ENCODE measurements at places on chromosomes 7 and 10.

DNA sequence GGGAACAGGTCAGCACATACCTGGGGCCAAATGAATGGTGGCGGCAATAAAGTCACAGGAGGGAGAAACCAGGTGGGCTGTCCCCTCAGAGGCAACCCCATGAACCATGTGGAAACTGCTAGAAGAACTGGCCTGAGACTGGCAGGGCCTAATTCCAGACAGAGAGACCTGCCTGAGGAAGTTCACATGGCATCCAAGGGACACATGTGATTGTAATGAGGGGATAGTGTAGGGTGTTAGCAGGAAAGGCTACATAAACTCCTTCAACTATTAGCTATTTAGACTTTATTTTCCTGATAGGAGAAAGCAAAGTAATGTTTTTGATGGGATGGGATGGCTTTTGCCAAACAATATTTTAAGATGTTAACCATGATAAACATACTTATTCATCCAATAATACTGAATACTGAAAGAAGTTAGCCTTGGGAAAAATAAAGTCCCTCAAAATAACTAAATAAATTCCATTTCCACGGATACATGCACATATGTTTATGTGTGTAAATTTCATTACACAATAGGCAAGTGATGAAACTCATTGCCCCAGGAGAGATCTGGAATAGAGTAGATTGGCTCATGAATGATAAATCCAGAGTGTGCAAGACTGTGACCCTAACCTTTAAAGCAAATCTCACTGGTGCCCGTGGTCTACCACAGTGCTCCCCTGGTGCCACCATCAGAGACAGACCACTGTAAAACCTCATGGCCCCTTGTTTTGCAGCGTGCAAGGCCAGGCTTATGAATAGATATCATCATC, 137.0 kb downstream of the NRF1 start:
- no peak for DNase-seq

GRCh38 chr10:131832056-131832685, 68.6 kb upstream of the PPP2R2D start:
- DNase-seq = no peak

GRCh38 chr7:129652914-129653313, 41.4 kb downstream of the NRF1 start:
- no peak for DNase-seq

DNA sequence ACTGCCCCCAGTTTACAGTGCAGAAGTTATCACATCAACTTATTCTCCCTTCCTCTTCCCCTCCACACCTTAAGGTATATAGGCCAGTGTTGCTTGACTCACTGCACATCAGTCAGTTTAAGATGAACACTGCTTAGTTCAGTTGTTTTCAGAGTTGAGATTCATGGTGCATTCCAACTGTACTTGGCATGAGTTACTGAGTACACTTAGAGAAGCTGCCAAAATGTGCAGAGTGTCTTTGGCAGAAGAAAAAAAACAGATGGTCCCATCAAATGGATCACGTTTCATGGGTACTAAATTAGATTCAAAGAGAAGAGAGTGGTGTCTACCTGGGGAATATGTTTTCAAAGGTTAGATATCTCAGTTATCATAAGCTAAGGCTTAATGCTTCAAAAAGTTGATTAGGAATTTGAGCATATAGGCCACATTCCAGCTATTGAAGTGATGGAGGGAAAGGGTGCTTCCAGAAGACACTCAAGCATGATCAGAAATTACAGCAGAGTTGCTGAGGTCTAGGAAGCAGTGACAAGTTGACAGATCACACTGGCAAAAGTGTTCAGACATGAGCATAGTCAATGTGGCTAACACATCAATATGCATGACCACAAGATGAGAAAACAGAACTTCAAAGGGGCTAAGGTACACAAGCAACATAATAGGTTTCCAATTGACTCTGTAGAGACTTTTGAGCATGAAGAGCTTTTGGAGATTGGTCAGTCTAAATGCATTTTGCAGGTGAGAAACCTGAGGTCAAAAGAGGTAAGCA, 579.2 kb upstream of the CELF2 start:
- DNase-seq = no peak

DNA sequence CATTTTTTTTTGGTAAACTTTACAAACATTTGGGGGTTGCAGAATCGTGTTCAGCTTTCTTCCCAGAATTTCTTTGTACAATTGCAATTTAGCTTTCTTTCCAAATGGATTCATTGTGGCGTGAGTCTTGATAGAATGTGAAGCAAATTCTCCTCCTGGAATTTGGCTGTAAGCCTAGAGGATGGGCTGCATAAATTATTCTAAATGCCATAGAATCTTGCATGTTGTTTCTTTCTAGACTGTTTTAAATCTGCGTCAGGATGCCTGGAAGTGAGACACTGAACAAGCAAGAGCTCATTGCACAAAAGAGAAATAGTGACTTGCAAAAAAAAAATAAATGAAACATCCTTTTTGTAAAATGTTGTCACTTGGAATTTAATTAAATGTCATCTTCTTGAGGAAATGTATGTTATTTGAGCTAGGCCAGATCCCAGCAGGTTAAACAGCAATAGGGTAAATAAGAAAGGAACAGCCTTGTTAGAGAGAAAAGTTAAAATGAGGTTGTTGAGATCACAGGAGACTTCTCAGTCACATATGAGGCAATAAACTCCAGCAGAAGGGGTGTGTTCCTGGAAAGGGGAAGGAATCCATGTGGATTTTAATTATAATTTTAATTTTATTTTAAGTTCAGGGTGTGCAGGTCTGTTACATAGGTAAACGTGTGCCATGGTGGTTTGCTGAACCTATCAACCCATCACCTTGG, 483.0 kb downstream of the PLXDC2 start:
- no peak for DNase-seq

- no peak for DNase-seq
Measured at GRCh38 chr10:86553639-86554038, 32.0 kb upstream of the WAPL start.

DNA sequence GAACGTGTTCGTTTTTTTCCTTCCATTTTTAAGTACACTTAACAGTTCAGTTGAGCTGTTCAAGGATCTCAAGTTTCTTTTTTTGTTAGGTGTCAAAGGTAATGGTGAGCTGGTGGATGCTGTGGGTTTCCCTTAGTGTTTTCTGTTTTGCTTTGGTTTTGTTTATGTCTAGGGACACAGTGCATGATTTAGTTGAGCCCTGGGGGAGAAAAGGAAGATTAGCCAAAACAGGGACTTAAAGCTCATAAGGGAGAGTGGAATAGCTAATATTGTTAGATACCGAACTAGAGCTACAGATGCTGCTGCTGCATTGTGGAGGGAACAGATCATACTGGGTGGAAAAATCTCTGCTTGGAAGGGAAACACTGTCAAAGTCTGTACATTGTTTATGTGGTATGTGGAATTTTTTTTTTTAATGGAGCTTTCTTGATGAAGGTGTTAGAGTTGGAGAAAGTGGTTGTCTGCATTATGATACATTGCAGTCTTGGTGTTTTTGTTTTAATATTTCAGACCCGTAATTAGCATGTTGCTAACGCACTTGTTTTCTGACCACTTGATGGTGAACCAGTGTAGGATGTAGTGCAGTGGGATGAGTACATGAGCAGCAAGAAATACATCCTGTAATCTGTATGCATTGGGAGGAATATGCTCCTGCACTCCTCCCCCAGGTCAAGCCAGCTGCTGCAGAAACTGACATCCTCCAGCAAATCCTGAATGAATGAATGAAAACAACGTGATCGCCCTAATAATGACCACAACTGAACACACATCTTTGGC, 2.1 kb downstream of the GLCCI1 start:
- no peak for DNase-seq

DNA sequence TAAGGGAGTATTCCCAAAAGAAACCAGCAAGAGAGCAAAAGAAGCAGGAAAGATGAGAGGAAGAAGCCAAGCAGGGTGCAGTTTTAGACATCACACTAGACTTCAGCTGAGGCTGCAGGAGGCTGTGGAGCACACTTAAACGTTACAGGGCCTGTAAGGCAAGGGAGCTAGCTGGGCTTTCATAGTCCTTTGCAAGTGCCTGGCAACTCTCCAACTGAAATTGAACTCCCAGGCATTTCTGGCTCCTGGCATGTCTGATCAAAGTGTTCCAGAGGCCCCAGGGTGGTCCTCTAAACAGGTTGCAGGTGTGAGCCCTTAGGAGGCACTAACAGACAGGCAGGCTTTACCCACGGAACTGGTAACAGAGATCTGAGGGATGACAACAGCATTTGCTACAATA, 750.2 kb downstream of the XPNPEP1 start:
- no peak for DNase-seq

DNA sequence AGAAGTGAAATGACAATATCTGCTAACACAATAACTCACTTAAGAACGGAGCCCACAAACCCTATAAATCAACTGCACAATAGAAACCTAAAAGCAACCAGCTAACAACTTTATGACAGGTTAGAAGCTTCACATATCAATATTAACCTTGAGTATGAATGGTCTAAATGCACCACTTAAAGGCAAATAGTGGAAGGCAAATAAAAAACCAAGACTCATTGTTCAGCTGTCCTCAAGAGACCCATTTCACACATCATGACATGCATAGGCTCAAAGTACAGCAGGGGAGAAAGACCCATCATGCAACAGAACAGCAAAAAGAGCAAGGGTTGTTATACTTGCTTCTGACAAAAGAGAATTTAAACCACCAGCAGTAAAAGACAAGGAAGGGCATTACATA, 46.8 kb downstream of the CDC14C start:
- no peak for DNase-seq

GRCh38 chr7:133618970-133619369, 366.1 kb downstream of the EXOC4 start:
- DNase-seq = no peak

- DNase-seq = no peak
Measured at GRCh38 chr10:86827639-86828038, 71.2 kb downstream of the BMPR1A start.

DNA sequence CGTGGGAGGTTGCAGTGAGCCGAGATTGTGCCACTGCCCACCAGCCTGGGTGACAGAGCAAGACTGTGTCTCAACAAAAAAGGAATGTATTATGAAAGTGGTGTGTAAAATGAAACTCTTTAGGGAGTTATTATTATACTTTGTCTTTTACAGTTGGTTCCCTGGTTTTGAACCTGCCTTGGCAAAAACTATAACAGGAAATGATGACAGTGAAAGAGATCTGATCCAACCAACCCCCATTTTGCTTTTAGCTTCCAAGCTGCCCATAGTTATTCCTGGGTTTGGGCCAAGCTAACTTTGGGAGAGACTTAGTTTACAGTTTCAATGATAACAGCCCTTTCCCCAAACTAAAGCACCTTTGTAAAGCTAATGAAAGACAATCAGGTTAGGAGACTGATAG, 34.1 kb upstream of the NMT2 start:
- DNase-seq = no peak

DNA sequence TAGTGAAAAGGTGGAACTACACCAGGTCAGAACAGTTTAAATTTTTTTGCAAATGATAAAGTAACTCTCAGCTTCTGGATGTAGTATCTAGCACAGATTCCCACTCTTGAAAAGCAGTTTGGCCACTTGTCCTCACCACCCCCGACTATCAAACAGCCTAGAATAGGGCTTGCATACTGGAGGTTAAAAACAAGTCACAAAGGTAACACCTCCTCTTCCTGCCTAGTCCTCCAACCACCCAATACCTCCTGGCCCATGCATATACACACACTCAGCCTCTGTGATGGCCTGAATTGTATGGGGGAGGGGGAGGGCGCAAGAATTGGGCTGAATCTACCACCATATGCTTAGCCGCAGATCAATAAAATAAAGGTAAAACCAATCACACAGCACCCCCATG, 5.7 kb downstream of the SKAP2 start:
- no peak for DNase-seq

- DNase-seq = no peak
Measured at GRCh38 chr7:149284343-149284742, 22.3 kb downstream of the ZNF783 start.

GRCh38 chr10:107436568-107436967, 272.1 kb upstream of the SORCS1 start:
- no peak for DNase-seq

GRCh38 chr7:133859231-133859630, 267.9 kb upstream of the LRGUK start:
- no peak for DNase-seq

- DNase-seq = no peak
Measured at GRCh38 chr10:14385596-14386593, 55.2 kb upstream of the FRMD4A start.
